T47D (cell line): ENCODE measurements at places on chromosomes 7 and 10.
A peak's percentile ranks its signal among the peaks of the same experiment; 100 is the strongest.

GRCh38 chr10:117900280-117900679, 146.5 kb downstream of the RAB11FIP2 start:
- DNase-seq = no peak

DNA sequence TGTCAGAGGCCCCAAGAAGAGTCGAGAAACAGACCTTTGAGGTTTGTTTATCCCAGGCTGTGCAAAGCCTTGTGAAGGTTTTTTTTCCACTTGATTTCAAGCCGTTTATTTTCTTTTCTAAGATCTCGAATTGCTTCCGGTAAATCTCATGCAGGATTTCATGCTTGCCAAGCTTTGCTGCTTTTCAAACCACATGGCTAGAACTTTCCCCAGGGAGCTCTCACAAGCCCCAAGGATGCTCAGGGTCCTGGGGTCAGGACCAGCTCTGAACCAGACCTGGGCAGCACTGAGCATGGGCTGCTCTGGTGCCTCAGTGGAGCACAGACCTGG, 48.0 kb upstream of the AQP1 start:
- DNase-seq = no peak

- no peak for DNase-seq
Observed at GRCh38 chr7:80532153-80532552, 20.3 kb upstream of the GNAT3 start.

DNA sequence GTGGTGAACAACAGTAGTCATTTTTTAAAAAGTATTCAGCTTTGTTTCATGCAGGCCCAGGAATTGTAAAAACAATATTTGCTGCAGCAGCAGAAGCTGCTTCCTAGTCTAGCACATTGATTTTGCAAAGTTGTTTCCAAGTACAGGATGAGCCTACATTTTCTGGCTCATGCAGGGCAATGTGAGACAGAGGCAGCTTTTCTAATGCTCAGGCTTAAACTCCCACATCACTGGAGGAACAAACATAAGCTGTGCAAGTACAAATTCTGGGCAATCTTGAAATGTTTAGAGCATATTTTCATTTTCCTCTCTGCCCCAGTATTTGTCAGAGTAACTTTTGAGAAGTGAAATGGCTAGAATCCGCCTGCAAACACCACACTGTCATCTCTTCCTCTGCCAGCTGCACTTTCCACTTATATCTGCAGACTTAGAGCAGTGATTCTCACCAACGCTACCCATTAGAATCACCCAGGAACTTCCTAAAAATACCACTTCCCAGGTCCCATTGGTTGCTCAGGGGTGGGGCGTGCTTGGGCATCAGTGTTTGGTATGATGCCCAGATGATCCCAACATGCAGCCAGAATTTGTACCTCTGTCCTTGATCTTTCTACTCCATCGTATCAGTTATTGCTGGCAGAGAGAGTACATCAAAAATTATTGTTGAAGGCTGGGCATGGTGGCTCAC, 304.1 kb upstream of the LRGUK start:
- DNase-seq = no peak

DNA sequence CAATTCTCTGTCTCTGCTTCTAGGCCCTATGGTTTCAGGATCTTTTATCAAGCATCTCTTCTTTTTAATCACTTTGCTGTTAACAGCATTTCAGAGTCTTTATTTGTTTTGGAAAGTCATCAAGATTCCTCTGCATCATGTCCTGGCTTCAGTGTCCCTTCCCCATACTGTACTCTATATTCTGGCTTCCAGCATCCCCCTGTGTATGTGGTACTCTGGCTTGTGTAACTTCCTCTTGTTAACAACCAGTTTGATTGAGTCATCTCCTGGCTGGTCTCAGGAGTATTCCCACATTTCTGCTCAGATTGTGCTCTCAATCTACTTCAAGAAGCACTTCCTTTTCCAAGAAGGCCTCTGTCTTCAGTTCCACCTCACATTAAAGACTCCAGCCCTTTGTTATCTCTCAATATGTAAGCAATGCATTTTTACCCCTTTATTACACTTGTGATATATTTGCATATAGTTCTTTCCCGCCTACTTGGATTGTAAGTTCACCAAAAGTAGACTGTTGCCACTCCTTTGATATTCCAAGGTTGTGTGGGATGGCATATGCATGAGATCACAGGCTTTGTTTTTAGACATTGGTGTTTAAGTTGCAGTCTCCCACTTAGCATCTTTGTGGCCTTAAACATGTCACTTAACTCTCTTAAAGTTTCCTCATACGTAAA, 15.1 kb upstream of the ATE1 start:
- DNase-seq = no peak

DNA sequence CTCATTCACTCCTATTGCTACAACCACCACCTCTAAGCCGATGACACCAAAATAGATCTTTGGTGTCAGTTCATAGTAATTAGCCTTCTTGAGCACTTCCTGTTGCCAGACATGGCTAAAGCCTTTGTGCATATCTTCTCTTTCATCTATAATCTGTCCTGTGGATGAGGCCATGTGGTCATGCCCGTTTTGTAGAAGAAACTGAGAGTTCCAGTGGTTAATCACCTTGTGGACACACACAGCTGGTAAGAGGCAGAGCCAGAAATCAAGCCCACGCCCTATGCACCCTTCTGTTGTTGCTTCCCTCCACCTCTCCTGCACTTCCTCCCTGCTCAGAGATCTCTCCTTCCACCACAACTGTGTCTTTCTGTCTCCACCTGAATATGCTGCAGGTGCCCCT, 285.1 kb upstream of the PFKP start:
- no peak for DNase-seq

- peak; percentile 38 for DNase-seq
Observed at GRCh38 chr7:30469303-30469702, 9.3 kb downstream of the NOD1 start.

DNA sequence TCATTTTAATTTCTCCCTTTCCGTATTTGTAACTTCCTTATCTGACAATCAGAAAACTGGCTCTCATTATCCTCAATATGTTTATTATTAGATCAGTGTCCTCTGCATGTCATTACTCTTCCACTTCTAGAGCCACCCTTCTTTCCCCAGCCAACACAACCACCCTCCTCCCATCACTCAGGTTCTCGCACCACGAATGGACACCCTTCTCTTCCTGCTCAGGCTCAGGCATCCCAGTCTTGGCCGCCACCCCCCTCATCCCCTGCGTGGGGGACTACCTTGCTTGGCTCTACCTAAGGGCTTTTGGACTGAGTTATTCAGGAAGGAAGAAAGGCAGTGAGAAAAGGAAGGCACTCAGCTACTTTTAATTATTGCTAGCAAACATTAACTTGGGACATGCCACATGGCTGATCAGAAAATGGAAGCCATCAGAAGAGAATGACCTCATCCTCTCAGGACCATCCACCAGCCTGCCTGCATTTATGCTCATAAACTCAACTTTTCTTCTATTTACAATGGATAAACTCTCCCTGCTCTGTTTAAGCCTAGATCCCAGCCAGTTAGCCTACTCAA, 199.9 kb upstream of the PLXNA4 start:
- DNase-seq = no peak

DNA sequence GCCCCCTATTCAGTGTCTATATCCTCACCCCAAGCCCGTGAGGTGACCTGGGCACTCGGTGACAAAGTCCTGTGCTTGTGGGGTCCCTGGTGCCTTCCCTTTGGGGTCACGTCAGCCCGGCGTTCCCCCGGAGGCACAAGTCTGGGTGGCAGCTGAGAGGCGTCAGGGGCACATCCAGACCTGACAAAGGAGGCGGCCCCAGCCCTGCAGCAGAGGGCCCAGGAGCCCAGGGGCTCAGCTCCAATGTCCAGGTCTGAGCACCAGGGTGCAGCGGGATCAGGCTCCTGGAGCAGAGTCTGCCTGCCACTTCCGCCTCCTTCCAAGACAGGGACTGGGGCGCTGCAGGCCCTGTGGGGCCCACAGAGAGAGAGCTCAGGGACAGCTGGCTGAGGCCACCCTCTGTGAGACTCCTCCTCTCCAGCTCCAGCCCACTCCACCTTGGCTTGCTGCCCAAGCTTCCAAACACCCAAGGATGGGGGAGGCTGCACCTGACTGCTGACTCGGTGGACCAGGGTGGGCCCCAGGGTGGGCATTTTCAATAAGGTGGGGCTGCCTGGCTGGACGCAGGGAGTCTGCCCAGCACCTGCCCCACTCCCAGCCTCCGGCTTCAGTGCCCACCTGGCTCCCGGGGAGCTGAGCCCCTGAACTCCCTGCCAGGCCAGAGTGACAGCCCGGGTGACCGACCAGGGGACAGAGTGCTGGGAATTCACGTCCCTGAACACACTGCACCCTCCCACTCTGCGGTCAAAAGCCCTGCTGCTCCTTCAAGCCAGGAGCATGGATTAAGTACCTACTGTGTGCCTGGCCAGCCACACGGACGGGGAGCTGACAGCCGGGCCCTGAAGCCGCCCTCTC, 1.0 kb upstream of the KNDC1 start:
- DNase-seq = no peak

- DNase-seq = peak; percentile 91
Observed at GRCh38 chr7:2157473-2158279, 75.1 kb downstream of the MAD1L1 start.

DNA sequence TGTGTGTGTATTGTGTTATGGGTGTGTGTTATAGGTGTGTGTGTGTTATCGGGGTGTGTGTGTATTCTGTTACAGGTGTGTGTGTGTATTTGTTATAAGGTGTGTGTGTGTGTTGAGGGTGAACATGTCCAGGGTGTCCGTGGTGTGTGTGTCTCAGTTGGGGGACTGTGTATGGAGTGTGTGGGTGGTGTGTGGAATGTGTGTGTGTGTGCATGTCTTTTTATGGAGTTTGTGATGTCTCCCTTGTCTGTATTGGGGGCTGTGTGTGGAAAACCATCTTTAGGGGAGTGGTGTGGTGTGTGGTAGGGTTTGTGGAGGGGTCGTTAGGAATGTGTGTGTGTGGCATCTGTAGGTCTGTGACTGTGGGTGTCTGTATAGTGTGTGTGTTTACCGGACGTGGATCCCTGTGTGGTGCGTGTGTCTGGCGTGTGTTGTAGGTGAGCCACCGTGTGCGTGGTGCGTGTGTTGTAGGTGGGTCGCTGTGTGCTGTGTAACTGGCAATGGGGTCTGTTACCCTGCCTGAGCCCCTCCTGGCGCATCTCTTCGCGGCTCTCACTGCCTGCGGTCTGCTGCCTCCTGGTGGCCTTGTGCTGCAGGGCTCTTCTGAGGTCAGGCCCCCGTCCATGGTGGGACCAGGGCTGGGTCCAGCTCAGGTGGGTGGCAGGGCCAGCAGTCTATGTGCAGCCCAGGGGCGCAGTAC, 61.7 kb downstream of the PALD1 start:
- no peak for DNase-seq

GRCh38 chr10:33015761-33016547, 57.9 kb upstream of the ITGB1 start:
- no peak for DNase-seq

DNA sequence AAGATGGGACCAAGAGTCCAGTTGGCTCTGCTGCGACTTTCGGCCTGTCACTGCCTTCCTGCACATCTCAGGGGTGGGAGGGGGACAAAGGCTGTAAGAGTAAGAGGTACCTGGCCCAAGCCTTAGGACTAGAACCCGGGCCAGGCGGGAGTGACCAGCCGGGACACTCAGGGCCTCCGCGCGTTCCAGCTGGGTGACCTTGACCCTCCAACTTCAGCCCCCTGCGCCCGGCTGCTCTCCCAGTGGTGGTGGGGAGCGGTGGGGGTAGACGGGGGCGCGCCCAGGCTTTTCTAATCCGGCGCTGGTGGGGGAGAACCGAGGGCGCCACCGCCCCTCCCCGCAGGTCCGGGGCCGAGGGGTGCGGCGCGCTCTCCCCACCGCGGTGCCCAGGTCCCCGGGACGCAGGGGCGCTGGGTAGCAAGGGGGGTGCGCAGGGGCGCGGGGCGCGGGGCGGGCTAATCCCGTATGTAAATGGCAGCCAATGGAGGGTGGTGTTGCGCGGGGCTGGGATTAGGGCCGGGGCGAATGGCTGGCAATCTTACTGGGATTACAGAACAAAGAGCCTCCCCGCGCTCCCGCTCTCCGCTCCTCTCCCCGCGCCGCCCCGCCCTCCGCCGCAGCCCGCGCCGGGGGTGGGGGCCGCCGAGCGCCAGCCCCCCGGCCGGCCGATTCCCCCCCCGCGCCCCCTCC, at the start of gene GTF2IRD1:
GTF2IRD1 (plus strand) TSS at position 585 of the 690 bp plus-strand sequence. CDS start 54,175 bp downstream, outside the sequence.
- peak; percentile 96 for DNase-seq

- DNase-seq = peak; percentile 13
Observed at GRCh38 chr7:130941322-130942210, 207.6 kb upstream of the KLF14 start.

DNA sequence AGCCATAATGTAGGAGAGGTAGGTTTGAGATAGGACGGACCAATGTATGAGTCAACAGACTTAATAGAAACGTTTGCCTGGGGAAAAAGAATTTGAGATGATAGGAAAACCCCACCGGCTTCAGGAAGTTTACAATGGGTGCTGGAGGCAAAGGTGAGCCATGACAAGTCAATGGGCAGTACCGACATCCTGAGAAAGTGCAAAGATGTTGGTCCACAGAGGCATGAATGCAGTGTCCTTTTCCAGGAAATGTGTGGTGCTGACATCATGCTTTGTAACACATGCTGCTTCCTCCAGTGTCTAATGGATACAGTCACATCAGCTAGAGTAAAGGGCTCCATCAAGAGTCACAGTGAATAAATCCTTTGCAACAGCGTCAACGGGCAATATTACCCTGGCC, 533.6 kb downstream of the INHBA start:
- DNase-seq = no peak

DNA sequence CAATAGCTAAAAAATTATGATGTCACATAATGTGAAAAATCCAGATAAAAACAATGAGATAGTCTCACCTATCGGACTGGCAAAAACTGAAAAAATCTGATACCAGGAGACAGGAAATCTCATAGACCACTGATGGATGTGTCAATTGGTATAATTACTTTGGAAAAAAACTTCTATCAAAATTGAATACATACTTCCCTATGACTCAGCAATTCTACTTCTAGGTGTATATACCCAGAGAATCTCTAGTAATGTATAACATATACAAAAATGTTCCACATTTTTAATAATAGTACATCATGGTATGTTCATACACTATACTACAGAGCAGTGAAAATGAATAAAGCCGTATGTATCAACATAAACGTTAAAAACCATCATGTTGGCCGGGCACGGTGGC, 34.9 kb downstream of the SHTN1 start:
- DNase-seq = no peak
